Activated CD4-positive, alpha-beta T cell treated with anti-CD3 and anti-CD28 coated beads for 1 hour (primary cell): ENCODE measurements at places on chromosomes 5 and 9.

DNA sequence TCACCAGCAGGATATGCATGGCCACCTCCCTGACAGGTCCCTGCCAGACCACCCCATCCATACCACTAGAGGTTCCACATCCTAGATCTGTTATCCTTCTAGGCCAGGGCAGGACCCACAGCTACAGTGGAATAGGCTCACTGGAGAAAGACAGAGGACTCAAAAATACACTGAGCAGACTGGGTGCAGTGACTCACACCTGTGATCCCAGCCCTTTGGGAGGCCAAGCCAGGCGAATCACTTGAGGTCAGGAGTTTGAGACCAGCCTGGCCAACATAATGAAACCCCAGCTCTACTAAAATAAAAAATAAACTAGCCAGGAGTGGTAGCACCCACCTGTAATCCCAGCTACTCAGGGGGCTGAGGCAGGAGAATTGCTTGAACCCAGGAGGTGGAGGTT, 56.5 kb upstream of the TESK1 start:
- no peak for DNase-seq

DNA sequence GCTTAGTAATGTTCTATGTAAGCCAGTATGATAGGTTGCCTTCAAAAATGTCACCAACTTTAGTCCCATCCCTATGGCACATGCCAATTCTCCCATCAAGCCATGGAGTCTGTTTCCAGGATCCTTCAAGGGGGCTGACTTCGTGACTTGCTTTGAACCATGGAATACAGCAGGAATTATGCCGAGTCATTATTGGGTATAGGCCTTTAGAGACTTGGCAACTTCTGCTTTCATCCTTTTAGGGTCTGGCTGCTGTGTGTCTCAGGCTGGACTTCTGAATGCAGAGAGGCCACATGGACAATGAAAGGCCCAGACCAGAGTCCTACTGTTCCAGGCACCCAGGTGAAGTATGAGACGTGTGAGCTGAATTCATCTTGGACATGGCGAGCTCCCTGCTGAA, 109.8 kb downstream of the DENND1A start:
- no peak for DNase-seq

- no peak for DNase-seq
Observed at GRCh38 chr5:174108745-174109144, 63.2 kb downstream of the NSG2 start.

DNA sequence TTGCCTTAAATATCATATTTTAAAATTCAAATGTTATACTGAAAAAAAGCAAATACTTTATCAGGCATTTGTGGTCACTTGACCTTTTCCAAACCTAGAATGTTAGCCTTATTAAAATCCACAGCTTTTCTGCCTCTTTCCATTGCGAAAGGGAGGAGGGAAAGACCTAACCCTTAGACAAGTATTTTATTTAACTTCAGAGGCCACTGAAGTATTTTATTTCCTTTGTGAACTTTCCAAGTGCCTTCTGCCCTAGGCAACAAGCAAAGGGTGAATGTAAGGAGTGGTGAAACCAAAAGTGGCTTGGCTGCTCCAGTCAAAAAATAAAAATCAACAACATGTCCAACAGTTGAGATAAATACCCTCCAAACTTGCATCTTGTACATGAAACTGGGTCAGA, 376.1 kb downstream of the EFNA5 start:
- DNase-seq, result no peak

GRCh38 chr5:17243287-17244063, 26.0 kb downstream of the BASP1 start:
- DNase-seq, result no peak

- no peak for DNase-seq
Observed at GRCh38 chr9:78115073-78115472, 83.5 kb upstream of the GNAQ start.

GRCh38 chr5:140043508-140043872, 391 bp upstream of the NRG2 start:
- no peak for DNase-seq

DNA sequence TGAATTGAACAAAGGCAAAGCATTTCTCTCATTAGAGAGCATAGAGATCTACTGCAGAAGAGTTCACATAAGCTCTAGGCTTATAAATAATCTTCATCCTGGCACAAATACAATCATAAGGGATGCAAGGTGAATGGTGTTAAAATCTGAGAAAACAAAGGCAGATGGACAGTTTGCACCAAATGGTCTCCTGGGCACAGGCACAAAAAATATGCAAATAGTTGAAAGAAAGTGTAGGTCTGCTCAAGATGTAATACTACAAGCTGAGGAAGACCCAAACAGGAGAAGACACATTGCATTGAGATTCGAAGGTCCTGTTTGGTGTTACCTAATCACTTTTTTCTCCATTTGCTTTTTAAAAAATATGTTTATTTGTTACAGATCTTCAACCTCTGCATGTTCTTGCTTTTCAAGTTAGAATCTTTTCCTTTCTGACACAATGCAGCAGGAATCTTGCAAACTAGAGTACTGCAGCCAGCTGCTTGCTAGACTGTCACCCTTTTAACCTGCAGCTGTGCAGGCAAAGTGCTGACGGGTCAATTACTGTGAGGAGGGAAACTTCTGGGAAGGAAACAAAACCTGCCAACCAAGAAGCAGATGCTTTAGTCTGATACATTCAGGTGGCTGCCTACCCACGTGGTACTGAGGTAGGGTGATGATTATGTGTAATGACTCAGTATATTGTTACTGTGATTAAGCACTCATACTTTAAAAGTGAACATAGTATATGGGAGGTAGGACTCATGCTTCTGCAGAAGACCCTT, 1048.6 kb upstream of the SEMA6A start:
- no peak for DNase-seq

- no peak for DNase-seq
Observed at GRCh38 chr9:93210324-93210973, 26.5 kb downstream of the WNK2 start.

- no peak for DNase-seq
Observed at GRCh38 chr5:56402266-56403220, 169.4 kb upstream of the ANKRD55 start.

- DNase-seq, result no peak
Observed at GRCh38 chr5:58407042-58407719, 52.7 kb downstream of the PLK2 start.
